Erythroblast (primary cell): ENCODE measurements at places on chromosomes 12 and 14.

DNA sequence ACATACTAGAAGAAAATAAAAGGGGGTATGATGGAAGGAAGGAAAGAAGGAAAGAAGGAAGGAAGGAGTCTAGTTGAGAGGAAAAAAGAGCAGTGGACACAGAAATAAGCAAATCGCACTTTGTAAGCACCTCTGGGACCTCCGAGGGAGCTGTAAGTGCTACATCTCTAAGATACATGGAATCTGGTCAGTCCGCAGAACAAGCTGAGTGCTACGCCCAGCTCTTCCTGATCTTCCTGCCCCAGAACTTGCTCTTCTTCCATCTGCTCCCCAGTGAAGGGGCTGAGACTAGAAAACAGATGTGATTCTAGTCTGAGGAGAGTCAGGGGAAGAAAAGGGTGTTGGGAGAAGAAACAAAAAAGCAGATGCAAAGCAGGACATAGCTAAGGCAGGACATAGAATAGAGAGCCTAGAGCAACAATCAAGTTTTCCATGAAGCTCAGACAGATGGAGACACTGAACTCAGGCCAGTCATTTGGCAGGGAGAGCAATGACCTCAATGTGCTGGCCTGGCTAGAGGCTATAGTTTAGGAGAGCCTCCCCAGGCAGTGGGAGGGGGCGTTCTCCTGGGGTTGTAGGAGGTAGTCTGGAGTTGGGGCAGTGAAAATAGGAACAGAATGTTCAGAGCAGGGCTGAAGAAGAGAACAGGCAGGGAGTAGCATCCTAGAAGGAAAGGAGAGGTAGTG, 1.7 kb upstream of the MFAP5 start:
- no peak for DNase-seq

GRCh38 chr14:79585845-79586244, 625.5 kb downstream of the DIO2 start:
- DNase-seq = no peak

DNA sequence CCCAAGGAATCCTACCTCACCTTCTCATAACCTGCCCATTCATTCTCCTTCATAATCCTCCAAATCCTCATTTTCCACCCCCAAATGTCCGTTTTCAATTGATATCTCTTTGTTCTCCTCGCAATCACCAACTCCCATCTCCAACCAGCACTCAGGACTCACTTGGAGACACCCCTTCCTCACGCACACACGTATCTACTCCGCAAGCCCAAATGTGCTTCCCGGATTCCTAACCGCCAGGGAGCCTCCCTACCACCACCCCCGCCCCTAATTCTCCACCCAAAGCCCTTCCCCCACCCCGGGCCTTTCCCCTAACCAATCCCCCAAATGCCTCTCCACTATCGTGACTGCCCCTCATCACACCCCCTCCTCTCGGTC, 304 bp downstream of the KCTD10 start:
- peak; percentile 49 for DNase-seq

DNA sequence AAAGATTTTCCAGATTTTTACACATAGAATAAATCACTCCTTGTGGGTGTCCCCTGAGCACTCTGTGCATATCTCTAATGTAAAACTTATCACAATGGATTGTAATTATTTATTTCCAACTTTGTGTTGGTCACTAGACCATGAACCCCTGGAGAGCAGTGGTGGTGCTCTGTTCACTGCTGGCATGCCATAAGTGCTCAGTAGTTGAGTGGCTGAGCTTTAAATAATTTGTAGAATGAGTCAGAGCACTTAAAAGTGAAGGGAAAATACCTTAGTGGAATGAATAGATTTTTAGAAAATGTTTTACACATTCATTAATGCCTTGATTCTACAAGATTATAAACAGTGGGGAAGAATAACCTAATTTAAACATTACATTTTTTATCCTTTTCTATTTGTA, 6.3 kb downstream of the MGAT4C start:
- DNase-seq = no peak

DNA sequence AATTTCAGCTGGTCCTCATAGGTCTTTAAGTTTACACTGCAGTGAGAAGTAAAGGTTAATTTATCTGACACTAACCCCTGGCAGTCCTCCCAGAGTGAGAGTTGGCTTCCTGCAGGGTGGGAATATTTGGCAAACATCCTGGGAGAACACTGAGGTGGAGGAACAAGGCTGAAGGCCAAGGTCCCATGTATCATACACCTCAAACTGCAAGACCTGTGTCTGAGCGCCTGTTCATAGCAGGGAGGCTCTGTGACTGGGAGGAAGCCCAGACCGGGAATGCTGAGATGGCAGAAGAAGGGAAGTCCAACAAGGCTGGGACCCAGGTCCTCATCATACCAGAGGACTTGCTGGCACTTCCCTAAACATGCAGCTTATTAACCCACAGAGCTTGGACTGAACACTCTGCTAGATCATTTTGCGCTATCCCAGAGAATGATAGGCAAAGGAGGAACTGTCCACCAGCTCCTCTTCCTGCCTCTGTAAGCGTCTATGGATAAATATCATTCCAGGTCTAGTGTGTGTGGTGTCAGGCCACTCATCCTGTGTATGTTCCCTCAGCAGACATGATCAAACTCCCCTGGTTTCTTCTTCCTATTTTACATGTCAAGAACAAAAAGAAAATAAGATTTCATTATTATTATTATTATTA, 199.6 kb upstream of the CNOT2 start:
- no peak for DNase-seq

DNA sequence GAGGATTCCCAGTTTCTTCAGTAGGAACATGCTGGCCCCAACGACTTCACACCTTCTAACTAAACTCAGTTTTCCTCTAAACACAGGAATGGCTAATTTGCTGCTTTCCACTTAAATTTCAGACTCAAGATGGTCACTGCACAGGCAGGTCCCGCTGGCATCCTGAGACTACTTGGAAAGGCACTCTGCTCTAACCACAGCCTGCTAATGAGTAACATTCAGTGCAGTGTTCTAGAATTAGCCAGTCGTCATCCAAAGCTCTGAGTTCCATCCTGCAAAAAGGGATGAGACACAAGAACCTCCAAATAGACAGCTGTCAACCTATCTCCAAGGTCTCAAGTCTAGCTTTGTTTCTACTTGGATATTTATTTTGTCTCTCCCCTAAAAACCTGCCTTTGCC, 6.0 kb downstream of the CCDC92 start:
- DNase-seq = no peak

- DNase-seq = no peak
Measured at GRCh38 chr12:128047266-128048060, 219.5 kb upstream of the TMEM132C start.

GRCh38 chr14:29687071-29687765, 240.4 kb downstream of the PRKD1 start:
- DNase-seq = no peak

- DNase-seq = no peak
Measured at GRCh38 chr14:50023671-50024490, 92.5 kb downstream of the VCPKMT start.

GRCh38 chr14:72863216-72864006, 30.5 kb downstream of the DPF3 start:
- DNase-seq = no peak

DNA sequence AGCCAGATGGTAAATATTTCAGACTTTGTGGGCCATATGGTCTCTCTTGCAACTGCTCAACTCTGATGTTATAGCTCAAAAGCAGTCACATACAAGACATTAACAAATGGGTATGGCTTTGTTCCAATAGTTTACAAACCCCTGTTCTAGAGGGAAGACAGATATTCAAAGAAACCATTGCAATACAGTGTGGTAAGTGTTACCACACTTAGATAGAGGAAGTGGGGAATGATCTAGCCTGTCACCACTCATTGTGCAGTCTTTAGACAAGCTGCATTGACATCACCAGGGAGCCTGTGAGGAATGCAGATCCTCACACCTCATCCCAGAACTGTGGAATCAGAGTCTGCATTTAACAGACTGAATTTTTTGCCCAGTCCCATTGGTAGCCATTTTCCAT, 80.0 kb upstream of the RGS6 start:
- no peak for DNase-seq

- DNase-seq = no peak
Measured at GRCh38 chr12:8466241-8466640, 10.5 kb downstream of the CLEC6A start.

DNA sequence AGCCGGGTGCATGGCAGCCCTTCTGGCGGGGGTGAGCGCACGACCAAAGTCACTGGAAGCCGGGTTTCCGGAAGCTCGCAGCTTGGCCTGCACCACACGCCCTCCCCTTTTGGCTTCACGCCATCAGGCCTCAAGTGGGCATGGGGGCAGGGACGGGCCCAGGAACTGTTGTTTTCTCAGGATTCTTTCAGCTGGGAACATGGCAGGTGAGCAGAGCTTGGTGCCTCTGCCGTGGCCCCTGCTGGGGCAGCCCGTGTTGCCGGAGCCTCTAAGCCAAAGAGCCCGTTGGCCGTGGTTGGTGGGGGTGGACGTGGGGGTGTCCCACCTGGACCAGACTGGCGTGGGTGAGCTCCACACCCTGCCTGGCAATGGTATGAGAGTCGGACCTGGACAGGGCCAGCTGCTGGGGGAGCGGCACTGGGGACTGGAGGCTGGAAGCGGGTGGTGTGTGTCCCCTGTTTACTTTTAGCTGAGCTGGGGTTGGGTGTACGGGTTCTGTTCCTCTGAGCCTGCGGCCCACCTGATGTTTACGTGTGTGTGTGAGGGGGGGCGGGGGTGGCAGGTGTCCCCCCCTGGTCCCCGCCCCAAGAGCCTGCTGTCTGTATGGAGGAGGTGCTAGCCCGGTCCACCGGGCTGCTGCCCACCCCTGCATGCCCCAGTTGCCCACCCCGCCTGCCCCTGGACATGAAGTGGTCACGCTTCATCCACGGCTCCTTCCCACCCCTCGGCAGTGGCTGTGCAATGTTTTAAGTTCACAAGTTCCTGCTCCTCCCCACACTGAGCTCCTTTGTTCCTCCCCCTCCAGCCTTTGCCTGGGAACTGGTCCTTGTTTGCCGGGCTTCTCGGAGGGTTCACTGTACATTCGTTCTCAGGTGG, 28.7 kb upstream of the PLD4 start:
- no peak for DNase-seq

GRCh38 chr12:67322580-67322979, 53.4 kb downstream of the CAND1 start:
- DNase-seq = no peak

DNA sequence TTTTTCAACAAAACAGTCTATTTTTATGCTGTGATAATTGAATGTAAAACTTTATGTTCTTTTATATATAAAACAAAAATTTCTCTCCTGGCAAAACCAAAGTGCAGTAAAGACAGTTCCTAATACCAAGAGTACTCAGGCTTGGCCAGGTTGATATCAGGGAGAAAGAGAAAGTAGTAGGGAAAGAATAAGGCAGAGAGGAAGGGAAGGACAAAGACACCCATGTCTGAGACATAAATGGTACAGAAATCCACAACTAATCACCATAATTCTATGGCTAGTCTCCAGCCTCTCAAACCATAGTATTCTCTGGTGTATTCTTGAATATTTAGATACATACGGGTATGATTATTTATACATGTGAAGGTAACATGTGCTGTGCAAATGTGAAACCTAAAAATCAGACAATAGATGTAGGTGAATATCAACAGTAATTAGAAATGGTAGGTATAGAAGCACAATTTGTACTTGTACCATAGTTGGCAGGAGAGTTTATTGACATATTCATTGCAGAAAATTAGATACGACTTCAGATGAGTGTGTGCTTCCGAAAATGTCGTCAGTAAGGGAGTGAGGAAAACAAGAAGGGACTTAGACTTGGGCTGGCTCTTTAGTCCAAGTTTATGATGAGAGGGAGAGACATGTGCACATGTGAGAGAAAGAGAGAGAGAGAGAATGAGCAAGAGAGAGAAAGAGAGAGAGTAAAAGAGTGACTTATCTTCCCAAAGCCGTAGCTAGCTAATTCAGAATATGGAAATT, 230.8 kb upstream of the NPAS3 start:
- no peak for DNase-seq

GRCh38 chr14:104431929-104432541, 147.5 kb upstream of the C14orf180 start:
- no peak for DNase-seq

- DNase-seq = no peak
Measured at GRCh38 chr12:86234316-86234855, 21.8 kb downstream of the MGAT4C start.

DNA sequence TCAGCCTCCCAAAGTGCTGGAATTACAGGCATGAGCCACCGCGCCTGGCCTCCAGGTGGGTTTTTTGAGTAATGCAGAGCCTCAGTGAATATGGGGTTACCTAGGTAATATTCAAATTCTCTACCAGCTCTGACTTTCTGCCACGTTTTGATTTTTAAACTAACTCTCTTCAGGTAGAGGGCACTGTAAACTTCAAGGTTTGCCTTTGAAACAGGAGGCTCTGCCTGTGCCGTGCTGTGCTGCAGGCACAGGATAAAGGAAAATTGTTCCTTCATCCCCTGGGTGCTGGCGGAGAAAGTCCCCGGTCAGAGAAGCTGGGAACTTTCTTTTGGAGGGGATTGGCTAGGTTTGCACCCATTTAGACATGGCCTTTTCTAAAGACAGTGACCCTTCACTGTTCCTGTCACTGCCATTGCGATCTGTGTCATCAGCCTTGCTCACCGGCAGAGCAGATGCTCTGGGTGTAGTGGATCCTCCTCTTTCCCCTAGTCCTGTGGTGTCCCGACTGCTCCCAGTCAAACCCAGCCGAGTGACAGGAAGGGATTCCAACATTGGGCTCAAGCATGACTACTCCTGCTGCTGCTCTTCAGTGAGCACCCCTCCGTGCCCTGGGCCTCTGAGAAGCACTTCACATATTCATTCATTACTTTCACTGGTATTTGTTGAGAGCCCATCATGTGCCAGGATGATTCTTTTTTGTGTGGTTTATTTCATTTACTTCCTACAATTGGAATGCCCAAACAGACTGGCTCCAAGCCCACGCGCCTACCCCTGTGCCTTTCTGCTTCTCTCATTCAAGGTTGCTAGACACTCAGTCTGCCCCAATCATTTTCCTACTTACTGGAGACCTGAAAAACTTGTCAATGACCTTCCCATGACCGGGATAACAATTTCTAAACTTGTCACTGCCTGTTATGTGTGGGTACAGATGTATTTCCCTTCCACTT, 103.6 kb downstream of the TMEM30B start:
- DNase-seq = no peak

GRCh38 chr14:20413744-20414082, 412 bp upstream of the TEP1 start:
- peak; percentile 24 for DNase-seq

- DNase-seq = no peak
Measured at GRCh38 chr12:112282920-112283319, 99.3 kb downstream of the HECTD4 start.

GRCh38 chr12:44611538-44611937, 264.6 kb downstream of the NELL2 start:
- DNase-seq = no peak

- DNase-seq = no peak
Measured at GRCh38 chr12:12456637-12457036, 99.8 kb downstream of the BORCS5 start.

- no peak for DNase-seq
Measured at GRCh38 chr12:104928036-104928745, 29.9 kb downstream of the SLC41A2 start.

GRCh38 chr14:54809767-54810166, 92.9 kb downstream of the GCH1 start:
- DNase-seq = no peak

GRCh38 chr12:29350080-29350479, 30.9 kb downstream of the ERGIC2 start:
- DNase-seq = peak; percentile 4
